ENCODE measurements at places on chromosomes 11 and 22.
A peak's percentile ranks its signal among the peaks of the same experiment; 100 is the strongest.

GRCh38 chr11:65373839-65374580, 8.4 kb downstream of the SLC25A45 start:
- no peak for DNase-seq

GRCh38 chr11:30474151-30474954, 111.8 kb downstream of the MPPED2 start:
- DNase-seq, result no peak

GRCh38 chr11:19739872-19740271, 27.2 kb downstream of the NAV2 start:
- DNase-seq, result no peak

DNA sequence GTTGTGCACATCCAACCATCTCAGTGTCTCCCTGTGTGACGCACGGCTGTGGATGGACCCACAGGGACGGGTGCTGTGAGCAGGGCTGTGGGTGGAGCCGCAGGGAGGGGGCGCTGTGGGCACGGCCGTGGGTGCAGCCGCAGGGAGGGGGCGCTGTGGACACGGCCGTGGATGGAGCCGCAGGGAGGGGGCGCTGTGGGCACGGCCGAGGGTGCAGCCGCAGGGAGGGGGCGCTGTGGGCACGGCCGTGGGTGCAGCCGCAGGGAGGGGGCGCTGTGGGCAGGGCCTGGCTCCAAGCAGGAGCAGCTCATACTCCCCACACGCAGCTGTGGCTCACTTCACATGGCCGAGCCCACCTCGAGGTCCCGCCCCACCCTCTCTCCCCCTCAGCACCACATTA, 6.0 kb upstream of the MAPK11 start:
- peak; percentile 16 for DNase-seq

DNA sequence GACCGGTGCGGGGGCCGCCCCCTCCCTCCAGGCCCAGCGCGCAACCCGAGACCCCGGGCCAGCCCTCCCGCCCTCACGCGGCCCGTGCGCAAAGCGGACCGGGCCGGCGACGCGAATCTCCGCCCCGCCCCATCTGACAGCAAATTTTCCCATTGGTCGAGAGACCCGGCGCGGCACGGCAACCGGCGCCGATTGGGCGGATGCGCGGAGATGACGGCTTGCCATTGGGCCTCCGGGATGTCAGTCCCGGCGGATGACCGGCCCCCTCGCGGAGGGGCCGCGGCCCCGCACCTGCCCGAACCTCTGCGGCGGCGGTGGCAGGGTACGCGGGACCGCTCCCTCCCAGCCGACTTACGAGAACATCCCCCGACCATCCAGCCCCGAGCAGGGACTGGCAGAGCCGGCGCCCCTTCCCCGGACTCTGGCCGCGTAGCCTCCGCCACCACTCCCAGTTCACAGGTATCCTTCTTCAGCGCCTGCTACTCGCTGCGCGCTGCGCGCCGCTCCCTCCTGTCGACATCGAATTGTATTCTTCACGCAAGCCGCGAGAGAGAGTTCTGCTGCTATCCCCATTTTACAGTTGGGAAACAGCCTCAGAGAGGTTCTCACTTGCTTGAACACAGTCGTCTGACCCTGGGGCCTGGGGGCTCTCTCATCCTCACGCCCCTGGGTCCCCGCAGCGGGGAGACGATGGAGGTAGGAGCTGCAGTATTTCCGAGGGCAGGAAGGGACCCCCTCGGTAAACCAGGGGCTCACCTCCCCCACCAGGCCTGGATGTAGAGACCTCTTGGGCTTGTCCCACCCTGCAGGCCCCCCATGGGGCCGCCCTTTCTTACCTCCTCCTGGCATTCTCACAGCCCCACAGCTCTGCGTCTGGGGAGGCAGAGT, at the start of gene ARVCF:
ARVCF (minus strand) TSS at position 90 of the 888 bp plus-strand sequence. CDS start 26,029 bp downstream, outside the sequence.
- DNase-seq, result peak; percentile 86

DNA sequence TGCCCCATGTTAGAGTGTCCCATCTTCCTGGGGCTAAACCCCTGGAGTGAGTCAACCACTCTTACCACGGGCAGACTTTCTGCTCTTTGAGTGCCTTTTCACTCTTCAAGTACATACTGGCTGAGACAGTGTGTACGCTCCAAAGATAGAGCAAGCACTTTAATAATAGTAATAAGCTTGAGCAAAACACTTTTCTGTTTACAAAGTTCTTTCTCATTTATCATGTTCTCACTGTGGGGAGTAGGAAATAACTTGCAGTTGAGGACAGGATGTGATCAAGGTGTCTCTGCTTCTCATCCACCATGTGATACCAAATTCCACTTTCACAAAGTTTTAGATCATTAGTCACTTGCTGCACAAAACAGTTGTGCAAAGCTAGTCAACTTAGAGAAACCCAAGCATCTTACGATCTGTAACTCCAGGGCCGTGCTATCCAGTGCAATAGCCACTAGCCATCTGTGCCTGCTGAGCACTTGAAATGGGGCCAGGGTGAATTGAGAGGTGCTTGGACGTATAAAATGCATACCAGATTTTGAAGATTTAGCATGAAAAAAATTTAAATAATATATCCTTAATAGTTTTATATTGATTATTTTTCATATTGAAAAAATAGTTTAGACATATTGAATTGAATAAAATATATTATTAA, 135.3 kb downstream of the KIF18A start:
- no peak for DNase-seq
